ENCODE measurements at places on chromosomes 3 and 15.

GRCh38 chr15:60392986-60393790 is 4.6 kb downstream of the ANXA2 start:
- DNase-seq: peak; percentile 97

DNA sequence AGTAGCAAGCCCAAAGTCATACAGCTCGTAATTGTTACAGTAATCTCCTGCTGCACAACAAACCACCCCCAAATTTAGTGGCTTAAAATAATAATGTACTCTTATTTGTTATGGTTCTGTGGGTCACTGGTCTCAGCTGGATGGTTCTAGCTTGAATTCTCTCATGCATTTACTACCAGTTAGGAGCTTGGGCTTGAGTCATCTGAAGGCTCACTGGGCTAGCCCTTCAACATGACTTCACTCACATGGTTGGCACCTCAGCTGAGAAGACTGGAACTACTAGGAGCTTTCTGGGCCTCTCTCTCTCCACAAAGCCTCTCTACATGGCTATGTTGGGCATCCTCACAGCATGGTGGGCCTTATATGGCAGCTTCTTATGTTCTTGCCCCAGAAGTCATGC is 12.5 kb downstream of the PCOLCE2 start:
- no peak for DNase-seq

DNA sequence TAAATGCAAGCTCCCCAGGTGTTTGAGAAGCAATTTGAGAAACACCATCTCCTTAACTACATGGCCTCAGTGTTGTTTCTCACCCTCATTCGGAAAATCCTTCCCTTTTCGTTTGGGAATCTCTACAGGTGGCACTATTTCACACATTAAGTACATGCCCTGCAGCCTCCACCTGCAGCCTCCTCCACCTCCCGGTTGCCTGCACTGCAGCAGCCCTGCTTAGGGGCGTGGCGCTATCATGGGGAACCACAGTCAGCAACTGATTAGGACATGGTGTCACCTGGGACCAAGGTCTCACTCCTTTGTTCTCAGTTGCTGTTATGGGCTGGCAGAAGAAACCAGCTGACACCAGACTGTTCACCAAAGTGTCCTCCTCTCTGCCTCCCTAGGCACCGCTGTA is 11.7 kb upstream of the ZNF774 start:
- DNase-seq: no peak

GRCh38 chr15:67761343-67761742 is 64.0 kb upstream of the SKOR1 start:
- no peak for DNase-seq

DNA sequence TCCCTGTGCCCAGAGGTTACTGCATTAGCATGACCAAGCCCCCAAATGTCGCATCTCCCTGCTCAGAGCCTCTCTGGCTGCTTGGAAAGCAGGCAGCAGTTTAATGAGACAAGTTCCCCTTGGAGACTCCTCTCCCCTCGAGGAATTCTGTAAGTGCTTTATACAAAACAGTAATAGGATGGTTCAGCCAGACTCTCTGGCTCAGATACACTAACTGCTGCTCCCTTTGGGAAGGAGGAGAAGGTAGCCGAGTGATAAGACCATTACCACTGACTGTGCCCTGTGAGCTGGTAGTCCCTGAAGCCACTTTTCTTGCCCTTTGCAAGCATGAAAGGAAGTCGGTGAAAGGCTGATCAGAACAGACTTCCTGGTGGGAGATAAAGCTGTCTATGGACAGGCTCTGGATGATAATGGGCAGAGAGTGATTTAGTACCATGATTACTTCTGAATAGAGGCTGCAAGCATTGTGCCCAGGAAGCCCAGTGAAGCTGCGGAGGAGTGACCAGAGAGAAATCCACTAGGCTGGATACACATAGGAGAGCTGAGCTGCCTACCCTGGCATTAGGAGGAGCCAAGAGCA is 100.8 kb downstream of the SEMA6D start:
- no peak for DNase-seq

- DNase-seq: no peak
These were observed 58.8 kb downstream of the SLC24A1 start for GRCh38 chr15:65680544-65680943.

- DNase-seq: no peak
These were observed 98.8 kb downstream of the XXYLT1 start for GRCh38 chr3:195172039-195172684.

DNA sequence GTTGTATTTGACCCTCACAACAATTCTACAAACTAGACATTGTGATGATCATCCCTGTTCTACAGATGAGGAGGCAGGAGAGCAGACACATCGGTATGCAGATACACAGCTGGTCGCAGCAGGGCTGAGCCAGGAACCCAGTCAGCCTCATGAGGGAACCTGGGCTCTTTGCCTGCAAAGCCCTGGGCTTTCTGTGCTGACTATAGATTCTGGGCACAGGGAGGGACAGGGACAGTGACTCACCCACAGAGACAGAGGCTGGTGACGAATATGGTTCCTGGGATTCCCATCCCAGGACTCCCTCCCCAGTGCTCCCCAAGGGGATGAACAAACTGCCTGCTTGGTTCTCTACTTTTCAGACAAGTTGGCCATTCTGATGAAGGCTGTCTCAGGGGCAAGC is 3.8 kb upstream of the CAMP start:
- no peak for DNase-seq

- no peak for DNase-seq
These were observed 11.7 kb upstream of the LYZL4 start for GRCh38 chr3:42421818-42422796.

DNA sequence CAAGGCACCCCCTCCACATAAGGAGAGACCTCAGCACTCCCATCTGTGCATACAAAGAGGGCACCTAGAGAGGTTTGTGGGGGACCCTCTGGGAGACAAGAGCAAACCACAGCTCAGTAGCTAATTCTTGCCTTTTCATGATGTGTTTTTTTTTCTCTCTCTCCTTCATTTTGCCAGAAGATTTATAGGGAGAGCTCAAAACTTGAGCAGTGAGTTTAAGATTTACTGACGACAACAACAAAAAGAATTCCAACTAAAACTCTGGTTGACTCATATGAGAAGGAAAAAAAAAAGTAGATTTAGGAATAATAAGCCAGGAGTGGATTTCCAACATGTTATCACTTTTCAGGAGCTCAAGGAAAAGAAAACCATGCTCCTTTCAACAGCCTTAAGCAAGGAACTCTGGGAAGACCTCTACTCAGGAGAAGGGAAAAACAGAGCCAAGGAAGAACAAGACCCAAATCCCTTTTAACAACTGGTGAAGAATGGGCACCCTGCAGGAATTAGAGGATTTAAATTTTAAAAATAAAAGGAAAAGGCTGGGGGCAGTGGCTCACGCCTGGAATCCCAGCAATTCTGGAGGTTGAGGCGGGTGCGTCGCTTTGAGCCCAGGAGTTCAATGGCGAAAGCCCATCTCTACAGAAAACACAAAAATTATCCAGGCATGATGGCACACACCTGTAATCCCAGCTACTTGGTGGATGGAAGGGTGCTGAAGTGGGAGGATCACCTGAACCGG is 58.2 kb upstream of the RAD18 start:
- DNase-seq: no peak

DNA sequence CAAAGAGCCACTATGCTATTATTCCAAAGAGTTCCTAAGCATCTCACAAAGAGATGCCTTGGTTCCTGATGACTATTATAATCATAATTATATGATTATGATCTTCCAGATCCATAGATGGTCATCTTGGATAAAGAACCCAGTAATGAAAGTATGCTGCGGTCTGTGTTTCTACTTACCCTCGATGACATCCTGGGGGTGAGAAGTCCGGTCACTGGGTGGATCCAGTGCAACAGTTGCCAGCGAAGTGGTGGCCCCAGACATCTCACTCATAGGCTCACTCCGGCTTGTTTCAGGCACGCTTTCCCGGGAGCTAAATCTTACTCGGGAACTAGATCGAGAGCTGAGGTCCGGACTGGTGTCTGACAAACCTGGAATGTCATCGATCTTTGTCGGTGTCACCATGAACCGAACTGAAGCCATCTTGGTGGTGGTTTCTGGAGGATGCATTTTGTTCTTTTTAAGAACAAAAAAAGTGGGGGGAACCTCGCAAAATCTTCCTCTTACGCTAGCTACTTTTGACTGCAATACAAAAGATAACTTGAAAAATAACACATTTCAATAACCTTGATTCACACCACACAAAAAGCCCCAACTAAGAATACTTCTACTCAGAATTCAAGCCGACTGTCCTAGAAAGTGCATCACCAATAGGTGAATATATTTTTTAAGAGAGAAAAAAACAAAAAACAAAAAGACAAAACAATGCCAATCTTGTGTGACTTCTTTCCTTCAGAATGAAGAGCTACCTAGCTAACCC is 1.2 kb downstream of the SLC12A6 start:
- DNase-seq: peak; percentile 49

- peak; percentile 55 for DNase-seq
These were observed 69.7 kb upstream of the LRRFIP2 start for GRCh38 chr3:37243820-37244748.

DNA sequence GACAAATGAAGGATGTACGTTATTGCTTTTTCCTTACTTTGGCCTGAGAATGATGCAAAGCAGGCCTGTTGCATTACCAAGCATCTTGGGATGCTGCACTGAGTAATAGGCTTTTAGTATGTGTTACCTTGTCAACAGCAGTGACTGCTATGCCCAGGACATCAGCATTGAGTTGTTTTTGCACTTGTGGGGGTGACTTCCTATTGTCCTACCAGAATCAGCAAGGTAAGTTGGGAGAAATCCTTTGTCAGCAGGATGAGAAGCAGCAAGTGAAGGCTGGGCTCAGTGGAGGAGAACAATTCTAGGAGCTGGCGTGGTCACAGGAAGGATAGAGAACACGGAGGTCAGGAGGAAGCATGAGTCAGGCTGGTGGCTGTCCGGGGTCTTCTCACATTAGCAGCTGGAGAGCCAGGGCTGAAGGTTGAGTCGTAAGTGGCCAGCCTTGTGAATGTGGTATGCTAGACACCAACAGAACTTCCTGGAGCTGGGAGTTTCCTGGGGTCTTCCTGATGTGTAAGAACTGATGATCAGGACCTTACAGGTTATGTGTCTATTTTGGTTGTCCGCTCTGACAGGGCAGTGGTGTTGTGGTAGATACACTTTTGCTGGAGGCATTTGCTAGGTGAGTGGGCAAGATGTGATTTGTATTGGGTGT is 142.7 kb downstream of the FNDC3B start:
- DNase-seq: peak; percentile 36
